ENCODE measurements at places on chromosomes 7 and 10.

GRCh38 chr7:105685161-105685560 is 103.9 kb upstream of the EFCAB10 start:
- no peak for DNase-seq

GRCh38 chr10:80051993-80052392 is 26.5 kb upstream of the TMEM254 start:
- no peak for DNase-seq

DNA sequence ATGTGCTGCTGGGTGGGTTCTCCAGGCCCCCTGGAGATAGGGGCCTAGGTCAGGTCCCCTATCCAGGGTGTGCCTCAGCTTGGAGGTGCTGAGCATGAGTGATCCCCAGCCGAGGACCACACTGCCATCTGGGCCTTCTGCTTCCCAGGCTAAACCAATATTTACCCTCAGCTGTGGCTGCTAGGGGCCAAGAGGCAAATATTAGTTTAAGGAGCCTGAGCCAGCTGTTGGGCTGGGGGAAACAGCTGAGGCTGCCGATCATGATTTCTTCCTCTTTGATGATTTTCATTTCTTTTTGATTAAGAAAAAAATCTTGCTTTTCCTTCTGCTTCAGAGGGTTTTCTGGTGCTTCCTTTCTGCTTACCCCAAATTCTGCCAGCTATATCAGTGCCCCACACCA is 83.4 kb downstream of the NEURL1 start:
- DNase-seq = no peak

GRCh38 chr7:145902123-145902522 is 214.5 kb upstream of the CNTNAP2 start:
- no peak for DNase-seq

DNA sequence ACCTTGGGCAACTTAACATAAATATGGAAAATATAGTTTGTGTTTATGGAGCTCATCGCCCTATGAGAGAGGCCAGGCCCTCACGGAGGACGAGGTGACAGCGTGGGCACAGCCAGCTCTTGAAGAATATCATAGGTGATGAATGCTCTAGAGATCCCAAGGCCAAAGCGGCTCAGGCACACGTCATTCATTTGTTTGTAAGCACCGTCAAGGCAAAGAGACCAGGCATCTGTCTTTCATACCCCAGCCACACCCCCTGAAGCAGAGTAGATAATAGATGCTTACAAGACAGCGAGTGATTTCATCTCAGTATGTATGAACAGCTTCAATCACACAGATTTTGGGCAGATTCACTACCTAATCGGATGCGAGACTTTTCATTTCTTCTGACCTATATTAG is 242.1 kb upstream of the C7orf33 start:
- no peak for DNase-seq

DNA sequence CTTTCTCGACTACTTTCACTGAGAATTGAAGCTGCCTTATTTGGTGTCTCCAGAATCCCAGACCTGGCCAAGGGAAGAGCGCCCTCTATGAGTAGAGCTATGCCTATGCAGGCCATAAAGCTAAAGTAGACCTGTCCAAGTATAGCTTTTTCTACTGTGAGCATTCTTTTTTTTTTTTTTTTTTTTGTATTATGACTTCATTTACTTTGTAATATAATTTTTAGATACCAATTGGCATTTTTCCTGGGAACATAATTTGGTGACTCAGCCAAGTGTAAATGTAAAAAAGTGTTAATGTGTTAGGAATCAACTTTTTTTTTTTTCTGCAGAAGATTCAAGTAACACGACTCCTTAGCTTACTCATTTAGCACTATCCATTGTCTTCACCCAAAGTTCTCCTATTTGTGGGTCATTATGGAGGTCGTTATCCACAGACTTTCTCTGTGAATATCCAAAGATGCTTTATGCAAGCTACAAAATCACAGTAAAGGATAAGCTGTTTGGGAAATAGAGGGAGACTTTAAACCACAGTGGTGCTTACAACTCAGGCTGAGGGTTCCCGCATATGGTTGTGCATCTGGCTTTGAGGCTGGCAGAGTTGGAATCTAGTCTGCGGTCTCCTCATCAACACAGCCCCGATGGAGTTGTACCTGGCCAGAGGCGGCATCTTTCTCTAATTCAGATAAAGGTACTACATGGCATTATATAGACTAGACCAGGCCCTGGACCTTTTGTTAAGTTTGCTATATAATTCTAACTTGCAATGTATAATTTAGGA is 1040.2 kb upstream of the SORCS1 start:
- no peak for DNase-seq

GRCh38 chr7:131527456-131527855 is 29.0 kb downstream of the PODXL start:
- no peak for DNase-seq

DNA sequence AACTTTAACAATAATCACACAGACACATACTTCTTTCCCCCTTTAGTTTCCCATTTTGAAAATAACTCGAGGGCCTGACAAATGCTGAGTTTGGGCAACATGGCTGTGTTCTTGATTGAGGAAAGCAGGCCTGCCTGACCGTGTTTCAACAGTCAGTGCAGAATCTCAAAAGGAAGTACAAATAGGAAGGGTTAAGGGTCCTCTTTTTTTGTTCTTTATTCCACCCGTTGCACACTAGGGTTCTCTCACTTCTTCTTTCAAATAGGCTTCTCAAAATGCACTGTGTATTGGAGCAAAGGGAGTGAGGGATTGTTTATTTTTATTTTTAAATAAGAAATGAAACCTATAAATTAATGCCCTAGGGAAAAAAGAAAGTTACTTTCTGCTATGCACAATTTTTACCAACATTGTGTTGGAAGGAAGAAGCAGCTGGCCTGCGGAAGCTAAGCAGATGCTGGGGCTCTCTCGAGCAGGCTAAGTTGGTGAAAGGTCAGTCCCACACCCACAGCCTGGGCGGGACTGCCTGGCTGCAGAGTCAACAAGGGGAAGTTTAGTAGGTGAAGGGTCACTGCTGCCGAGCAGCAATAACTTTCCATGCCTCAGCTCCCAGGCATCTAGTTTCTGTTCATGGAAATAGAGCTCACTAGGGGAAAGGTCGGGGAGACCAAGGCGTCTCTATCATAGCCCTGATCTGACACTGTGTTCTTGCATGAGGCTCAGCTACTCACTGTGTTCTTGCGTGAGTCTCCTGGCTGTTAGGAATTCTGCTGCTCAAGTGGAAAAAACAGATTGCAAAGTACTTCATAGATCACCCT is 12.2 kb upstream of the PDK4 start:
- no peak for DNase-seq

GRCh38 chr7:116630357-116630756 is 41.6 kb upstream of the MET start:
- DNase-seq = no peak
